GDM1 (cell line): ENCODE measurements at places on chromosomes 6 and 20.

GRCh38 chr6:150531957-150532356 is 67.7 kb upstream of the PLEKHG1 start:
- no peak for DNase-seq

DNA sequence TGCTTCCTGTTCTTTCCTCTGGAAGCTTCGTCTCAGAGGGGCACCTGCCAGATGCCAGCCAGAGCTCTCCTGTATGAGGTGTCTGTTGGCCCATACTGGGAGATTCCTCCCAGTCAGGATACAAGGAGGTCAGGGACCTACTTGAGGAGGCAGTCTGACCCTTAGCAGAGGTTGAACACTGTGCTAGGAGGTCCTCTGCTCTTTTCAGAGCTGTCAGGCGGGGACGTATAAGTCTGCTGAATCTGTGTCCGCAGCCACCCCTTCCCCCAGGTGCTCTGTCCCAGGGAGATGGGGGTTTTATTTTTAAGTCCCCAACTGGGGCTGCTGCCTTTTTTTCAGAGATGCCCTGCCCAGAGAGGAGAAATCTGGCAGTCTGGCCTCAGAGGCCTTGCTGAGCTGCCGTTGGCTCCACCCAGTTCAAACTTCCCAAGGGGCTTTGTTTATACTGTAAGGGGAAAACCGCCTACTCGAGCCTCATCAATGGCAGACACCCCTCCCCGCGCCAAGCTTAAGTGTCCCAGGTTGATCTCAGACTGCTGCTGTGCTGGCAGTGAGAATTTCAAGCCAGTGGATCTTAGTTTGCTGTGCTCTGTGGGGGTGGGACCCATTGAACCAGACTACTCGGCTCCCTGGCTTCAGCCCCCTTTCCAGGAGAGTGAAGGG is 326.7 kb downstream of the BCKDHB start:
- DNase-seq = no peak

DNA sequence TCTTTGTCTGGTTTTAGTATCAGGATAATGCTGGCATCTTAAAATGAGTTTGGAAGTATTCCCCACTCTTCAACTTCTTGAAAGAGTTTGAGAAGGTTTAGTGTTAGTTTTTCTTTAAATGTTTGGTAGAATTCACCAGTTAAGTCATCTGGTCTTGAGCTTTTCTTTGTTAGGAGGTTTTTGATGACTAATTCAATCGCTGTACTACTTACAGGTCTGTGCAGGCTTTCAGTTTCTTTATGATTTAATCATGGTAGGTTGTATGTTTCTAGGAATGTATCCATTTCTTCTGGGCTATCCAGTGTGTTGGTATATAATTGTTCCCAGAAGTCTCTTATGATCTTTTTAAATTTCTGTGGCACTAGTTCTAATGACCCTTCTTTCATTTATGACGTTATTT is 215.5 kb downstream of the LRFN2 start:
- DNase-seq = no peak

DNA sequence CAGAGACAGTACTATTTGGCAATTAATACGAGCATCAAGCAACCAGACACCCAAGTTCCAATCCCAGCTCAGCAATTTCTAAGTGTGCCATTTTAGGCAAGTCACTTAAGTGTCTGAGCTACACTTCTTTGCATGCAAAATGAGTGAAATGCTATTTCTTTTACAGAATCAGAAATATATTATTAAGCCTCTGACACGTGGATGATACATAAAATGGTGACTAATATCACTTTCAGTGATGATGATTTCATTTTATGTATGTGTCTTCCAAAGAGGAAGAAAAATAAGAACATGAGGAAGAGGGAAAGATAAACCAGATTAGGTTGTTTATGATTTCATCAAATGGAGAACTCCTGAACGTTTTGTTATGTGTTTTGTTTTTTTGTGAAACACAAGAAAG is 158.6 kb downstream of the TSHZ2 start:
- DNase-seq = no peak

- DNase-seq = no peak
These were observed 131.7 kb upstream of the MAP3K4 start for GRCh38 chr6:160859822-160860221.

DNA sequence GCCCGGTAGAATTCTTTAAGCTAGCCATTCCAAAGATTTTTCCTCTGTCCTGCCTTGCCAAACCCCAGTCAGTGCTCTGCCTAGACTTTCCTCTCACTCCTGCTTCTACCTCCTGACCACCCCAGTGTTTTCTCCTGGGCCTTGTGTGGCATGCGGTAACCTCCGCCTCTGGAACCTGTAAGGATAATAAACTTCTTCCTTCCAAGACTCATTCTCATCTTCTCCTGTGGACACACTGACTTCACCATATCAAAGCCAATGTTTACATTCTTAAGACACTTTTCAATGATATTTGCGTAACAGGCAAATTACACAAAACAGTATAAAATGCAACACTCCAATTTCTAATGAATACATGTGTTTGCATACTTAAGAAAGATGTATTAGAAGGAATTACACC is 354.6 kb downstream of the RNF144B start:
- DNase-seq = no peak

- peak; percentile 40 for DNase-seq
These were observed 73.2 kb downstream of the LY86 start for GRCh38 chr6:6661684-6662083.

DNA sequence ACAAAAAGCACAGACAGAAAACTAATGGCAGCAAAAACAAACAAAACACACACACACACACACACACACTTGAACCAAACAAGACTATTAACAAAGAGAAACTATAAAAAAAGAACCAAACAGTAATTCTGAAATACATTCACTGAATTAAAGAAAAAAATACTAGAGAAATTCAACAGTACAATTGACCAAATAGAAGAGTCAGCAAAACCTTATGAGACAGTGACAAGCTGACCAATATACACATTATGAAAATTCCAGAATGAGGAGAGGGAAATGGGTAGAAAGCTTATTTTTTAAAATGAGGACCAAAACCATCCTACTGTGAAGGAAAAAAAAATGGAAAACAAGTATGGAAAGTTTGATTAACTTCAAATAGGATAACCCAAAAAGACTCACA is 212.2 kb upstream of the BTBD3 start:
- DNase-seq = no peak

DNA sequence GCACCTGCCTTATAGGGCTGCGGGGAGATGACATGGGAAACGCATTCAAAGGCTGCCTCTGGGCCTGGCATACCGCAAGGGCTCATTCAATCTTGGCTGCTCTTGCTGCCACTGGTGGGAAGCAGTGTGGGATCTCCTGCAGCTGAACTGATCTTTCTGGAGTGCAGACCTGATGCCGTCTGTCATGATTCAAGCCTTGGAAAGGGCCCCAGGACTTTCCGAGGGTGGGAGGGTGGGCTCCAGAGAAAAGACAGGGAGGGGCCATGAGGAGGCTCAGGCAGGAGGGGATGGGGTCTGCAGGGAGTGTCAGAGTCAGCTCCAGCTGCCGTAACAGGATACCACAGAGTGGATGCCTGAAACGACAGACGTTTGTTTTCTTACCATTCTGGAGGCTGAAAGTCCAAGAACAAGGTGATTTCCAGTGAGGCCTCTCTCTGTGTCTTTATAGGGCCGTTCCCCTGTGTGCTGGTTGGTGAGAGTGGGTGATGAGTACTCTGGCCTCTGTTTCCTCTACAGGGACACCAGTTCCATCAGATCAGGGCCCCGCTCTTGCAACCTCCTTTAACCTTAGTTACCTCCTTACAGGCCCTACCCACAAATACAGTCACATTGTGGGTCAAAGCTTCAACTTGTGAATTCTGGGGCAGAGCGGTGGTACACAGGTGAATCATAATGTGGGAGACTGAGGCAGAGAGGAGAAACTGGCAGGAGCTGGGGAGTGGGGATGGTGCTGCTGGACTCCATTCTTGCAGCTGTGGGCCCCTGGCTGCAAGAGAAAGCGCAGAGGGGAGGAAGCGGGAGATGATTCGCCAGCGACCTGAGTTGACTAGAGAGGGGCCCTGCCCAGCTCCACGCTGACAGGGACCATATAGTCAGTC is 148.4 kb downstream of the SYCP2 start:
- DNase-seq = no peak
